ENCODE measurements at places on chromosomes 5 and 9. TPM values are rescaled to one million over a fixed set of nuclear protein-coding genes. Genes with fewer than 3 reads are reported as not detected.

- no peak for DNase-seq
These were observed 151.4 kb downstream of the COL23A1 start for GRCh38 chr5:178438796-178439195.

GRCh38 chr5:154330097-154330667 is 115.6 kb upstream of the SAP30L start:
- no peak for DNase-seq

CDO1 gene
- total RNA-seq, result 7.3 TPM

- DNase-seq, result peak; percentile 47
These were observed at the start of gene PCDHAC1 for GRCh38 chr5:140925806-140926442. Gene PCDHAC1 (plus strand): TSS chr5:140926299. CDS start chr5:140926893, 594 bp downstream.

TNFSF8 gene
- not detected for total RNA-seq

DNA sequence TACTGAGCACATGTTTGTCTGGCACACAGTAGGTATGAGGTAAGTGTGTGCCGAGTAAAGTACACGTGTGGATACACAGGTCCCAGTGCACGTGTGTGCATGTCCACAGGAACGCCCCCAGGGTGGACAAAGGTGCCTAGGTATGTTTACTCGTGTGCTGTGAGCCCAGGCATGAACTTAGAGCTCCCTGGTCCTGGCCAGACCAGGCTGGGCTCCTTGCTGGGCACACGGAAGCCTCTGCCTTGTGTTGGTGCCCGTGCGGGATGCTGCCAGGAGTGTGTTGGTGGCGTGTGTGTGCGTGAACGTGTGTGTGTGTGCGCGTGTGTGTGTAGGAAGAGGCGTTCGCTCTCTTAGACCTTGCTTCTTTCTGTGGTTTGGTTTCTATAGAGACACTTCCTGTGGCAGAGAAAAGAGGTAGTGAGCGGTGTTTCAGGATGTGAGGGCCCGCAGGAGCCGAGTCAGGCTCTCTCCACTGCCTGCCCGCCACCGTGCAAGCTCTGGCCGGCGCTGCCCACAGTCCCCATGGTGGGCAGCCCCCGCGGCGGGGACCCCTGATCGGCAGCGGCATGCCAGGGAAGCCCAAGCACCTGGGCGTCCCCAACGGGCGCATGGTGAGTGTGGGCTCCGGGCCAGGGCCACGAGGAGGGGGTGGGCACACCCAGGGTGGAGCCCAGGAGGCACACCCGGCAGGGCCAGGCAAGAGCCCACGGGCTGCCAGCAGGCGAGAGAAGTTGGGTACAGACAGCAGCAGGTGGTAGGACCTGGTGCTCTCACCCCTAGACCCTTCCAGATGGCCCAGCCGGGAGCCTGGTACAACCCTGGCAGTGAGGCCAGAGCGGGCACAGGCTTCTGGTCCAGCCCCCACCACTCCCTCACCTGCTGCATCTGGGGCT is at the start of gene RGS14:
Gene RGS14, plus strand, starts transcription at position 466 of the 893 bp plus-strand sequence. Its CDS starts 101 bp downstream, at position 567.
- DNase-seq, result peak; percentile 35

- no peak for DNase-seq
These were observed 1112.3 kb upstream of the SEMA6A start for GRCh38 chr5:117686926-117687325.

DNA sequence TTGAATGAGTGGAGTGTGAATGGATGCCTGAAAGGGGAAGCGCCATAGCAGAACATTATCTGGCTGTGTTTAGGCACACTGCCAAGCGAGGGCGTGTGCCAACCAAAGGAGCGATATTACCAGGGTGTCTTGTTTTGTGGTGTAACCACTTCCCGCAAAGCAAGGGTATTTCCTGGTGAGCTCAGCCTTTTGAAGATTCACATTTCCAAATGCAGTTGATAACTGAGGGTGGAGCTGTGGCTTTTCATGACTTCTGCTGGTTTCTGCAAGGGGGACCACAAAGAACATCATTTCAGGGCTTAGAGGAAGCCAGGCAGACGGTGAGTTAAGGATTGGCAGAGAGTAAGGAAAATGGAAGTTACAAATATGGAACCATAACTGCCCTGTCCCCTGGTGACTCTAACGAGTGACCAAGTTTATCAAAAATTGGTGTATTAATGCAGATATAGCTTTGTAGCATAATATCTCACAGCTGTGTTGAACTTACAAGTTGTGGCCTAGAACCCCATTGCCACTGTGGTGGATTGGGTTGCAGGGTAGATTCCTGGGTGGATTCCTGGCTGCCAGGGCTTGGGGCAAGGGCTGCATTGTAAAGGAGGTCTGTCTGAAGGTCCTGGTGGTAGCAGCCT is 71.4 kb downstream of the RALGPS1 start:
- DNase-seq, result peak; percentile 42

DNA sequence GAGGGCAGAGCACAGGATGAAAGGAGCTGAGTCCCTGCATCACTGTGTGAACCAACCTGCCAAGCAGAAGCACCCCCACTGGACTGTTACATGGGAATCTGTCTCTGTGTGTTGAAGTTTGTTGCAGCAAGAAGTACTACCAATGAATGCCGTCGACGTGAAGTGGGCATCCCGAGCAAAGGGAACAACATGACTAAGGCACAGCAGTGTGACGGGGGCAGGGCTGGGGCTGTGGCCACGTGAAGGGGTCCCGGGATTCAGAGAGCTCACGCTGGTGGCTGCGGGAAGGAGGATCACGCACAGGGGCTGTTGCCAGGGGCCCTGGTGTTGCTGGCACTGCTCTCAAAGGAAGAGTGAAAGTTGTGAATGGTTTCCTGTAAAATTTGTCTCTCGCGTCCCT is 27.5 kb upstream of the GABBR2 start:
- no peak for DNase-seq

GRCh38 chr5:177329883-177330282 is 18.2 kb upstream of the MXD3 start:
- peak; percentile 70 for DNase-seq

GRCh38 chr5:172503925-172504700 is 49.8 kb upstream of the SH3PXD2B start:
- DNase-seq, result peak; percentile 35

DNA sequence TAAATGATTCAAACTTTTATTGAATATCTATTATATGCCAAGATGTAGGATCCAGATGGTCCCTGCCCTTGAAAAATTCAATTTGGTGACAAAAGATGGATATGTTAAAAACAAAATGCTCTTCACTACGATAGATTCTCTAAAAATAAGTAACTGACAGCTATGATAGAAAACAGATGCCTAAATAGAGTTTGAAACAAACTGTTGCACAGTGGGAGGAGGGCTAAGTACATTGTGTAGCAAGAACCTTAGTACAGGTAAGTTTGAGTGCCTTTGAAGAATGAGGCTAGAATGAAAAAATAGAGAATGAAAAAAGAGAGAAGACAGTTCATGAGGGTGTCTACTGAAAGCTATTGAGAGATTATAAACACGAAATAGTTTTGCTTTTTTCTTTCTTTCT is 54.3 kb downstream of the HOMER1 start:
- DNase-seq, result no peak

- no peak for DNase-seq
These were observed 12.8 kb downstream of the FAM81B start for GRCh38 chr5:95403996-95404395.
